Jurkat, Clone E6-1 (cell line): ENCODE measurements at places on chromosomes 7 and 10.

- no peak for DNase-seq
Observed at GRCh38 chr7:32532716-32533115, 37.4 kb downstream of the AVL9 start.

- no peak for DNase-seq
Observed at GRCh38 chr7:36862771-36863261, 138.5 kb upstream of the AOAH start.

DNA sequence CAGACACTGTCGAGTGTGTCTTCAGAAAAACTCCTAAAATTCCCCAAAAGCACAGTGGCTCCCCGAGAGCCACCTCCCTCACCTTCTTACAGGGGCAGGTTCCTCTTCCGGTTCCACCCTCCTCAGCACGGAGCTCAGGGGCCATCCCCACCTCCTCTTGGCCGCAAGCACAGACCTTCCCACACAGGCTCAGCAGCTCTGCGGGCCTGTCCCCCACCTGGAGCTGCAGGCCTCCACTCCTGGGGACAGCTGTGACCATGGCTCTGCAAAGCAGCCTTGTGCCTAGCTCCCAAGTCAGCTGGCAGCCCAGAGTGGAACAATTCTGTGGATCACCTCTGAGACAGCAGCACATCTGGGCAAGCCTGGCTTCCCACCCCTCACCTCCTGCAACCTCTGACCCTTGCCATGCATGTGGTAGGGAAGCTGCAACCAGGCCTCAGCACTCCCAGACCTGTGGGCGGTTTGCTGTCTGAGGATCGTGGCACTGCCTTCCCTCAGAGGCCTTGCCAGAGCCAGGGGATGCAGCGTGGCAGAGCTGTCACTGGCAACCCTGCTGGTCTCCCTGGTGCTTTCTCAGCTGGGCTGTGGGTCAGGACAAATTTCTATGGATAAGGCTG, 79.7 kb downstream of the ALOX5 start:
- no peak for DNase-seq

DNA sequence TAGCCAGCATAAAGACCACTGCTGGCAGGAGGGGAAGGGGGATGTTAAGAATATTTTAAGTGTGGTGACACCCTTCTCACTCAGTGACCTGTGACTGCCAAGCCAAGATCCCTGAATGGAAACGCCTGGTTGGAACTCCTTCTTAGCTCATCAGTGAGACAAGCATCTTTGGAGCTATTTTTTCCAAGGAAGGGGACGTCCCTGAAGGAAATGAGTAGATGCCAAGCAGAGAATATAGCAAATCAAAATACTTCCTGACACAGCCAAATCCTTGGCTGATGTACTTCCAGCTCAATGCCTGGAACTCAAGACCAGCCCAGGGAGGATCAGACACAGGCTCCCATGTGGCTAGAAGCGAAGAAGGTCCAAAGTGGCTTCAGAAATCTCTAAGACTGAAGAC, 82.2 kb downstream of the SORBS1 start:
- DNase-seq: no peak

DNA sequence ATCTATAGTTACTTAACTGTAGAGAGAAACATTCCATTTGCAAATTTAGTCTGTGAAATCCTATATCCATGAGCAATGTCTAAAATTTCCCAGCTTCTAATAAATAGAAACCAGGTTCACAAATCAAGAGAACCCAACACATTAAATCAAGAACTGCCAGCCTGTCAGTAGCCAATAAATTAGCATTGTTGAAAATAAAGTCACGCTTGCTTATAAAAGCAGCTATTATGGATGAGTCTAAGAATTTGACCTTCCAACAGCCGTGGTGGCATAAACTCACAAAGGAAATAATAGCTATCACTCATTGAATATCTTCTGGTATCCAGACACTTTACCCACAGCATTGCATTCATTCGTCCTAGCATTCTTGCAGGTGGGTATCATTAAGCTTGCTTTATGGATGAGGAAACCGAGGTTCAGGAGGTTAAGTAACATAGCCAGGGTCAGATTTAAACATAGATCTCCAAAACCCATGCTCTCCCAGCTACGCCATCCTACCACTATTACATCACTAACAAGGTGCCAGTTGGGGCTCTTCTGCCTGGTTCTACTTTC, 260.1 kb upstream of the YAE1 start:
- DNase-seq: no peak

GRCh38 chr7:108406222-108406890, 49.9 kb downstream of the NRCAM start:
- DNase-seq: no peak

DNA sequence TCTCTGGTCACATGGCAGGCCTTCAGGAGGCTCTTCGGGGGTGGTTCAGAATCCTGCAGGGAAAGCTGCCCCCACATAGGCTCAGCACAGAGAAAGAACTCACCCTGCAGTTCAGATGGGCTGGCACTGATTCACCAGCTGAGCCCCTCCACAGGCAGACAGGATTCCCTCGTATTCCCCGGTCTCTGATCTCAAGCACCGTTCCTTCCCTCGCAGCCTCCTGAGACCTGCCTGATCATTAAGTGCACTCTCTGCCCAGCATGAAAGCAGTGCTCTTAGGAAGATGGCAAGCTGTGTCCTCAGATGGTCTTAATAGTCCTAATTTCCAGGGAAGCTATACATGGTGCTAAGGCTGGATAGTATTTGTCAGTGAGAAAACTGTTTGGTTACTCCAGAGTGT, 78.2 kb upstream of the NPS start:
- DNase-seq: no peak

DNA sequence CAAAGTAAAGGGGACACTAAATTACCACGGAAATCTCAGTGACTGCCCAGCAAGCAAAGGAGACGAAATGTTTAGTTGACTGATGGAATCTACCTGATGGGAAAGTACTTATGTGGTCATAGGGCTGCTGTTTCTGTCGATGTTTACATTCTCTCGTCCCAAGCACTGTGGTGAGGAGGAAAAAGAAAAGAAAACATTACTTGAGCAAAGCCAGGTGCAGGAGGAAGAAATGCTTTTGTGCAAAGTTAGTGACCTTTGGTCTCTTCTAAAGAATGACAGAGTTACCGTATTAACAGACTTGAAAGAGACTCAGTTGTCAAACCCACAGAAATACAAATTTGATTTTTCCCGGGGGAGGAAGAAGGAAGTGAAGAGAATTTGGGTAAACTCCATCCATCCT, 43.3 kb upstream of the FMC1 start:
- DNase-seq: no peak

DNA sequence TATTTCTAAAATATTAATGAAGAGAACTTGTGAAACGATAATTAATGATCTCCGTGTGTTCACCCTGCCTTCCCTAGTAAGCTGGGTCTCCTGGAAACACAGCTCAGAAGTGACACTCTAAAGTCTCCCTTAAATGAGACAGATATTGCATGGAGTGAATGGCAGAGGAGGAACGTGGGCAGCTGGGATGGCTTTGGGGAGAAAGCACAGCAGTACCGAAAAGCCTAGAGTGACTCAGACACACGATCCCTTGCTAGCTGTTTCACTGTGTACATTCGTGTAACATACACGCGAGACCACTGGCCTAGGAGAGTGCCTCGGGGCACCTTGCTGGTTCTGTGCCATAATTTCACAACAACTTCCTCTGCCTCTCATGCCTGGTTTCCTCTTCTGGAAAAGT, 199.9 kb upstream of the TCERG1L start:
- no peak for DNase-seq

DNA sequence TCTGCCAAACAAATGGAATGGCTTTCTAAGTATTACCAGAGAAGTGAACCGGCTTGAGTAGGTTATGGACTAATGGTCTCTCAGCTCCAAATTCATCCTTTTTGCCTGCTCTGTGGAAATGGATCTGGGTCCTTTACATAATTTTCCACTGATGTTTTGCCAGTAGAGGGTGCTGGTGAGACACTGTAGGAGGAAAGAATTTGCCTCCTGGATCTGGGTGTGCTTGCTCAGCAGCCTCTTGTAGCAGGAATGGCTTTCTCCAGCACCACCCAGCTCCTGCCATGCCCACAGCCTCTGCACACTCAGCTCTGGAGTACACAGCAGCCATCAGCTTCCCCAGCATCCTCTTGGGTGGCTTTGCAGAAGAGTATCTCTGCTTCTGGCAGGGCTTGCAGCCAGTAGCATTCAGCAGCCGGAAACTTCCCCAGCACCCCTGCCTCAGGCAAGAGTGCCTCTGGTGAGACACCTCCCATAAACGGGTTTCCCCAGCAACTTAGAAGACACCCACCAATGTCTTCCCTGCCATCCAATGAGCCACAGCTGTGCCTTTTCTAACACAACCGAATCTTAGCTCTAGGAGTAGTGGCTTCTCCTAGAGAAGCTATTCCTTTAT, 235.0 kb upstream of the PLPP4 start:
- peak; percentile 64 for DNase-seq

DNA sequence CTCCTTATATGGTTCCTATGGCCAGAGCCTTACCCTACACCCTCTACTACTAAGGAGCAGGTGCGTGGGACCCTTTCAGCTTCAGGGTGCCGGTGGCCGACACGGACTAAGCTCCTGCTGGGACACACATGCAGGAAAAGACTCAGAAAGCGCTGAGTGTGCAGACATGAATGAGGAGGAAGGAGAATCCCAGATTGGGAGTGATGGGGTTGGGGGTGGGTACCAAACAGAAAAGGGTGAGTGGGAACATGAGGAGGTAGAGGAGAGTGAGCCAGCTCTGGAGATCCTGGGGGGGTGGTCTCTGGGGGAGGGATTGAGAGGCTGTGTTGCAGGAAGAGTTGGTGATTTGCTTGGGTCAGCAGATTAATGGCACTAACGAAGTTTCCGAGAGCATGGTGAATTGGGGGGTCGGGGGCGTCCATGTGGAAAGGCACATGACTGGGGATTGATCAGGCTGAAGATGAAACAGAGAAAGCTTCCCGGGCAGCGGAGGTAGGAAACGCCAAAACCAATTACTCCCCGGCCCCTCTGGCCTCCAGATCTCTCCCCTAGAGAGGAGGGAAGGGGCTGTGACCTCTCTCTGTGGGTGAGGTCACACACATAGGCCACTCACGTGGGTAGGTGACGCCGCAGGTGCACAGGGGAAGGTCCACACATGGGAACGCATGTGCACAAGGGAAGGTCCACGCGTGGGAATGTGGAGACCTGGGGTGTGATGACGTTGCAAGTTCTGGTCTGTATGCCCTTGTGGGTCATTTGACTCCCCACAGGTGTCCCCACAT, 37.9 kb upstream of the SLF2 start:
- no peak for DNase-seq
